MG63 (cell line): ENCODE measurements at places on chromosomes 1 and 21. TPM values are rescaled to one million over a fixed set of nuclear protein-coding genes. Genes with fewer than 3 reads are reported as not detected.

DARS2 gene
- total RNA-seq: 25.8 and 38.4 TPM in 2 replicates

OR2L13 gene
- total RNA-seq: not detected in 2 replicates

GREM2 gene
- total RNA-seq: 0.63 and 1.5 TPM in 2 replicates

KRTAP19-3 gene
- total RNA-seq: not detected in 2 replicates

IL23R gene
- not detected in 2 replicates for total RNA-seq

FAM167B gene
- 0.30 TPM in 1 of 2 replicates, not detected in the other for total RNA-seq

SPRR1A gene
- total RNA-seq: not detected in 2 replicates

NCMAP gene
- total RNA-seq: not detected in 2 replicates

SH2D1B gene
- not detected in 2 replicates for total RNA-seq

DHRS3 gene
- total RNA-seq: 229 and 317 TPM in 2 replicates

GJB3 gene
- total RNA-seq: not detected in 2 replicates

BRINP2 gene
- not detected in 2 replicates for total RNA-seq

PGLYRP4 gene
- not detected in 2 replicates for total RNA-seq

TAS1R3 gene
- not detected in 2 replicates for total RNA-seq

CFHR2 gene
- total RNA-seq: not detected in 2 replicates

TTC22 gene
- total RNA-seq: not detected in 2 replicates

CNKSR1 gene
- total RNA-seq: not detected in 2 replicates

UTS2 gene
- total RNA-seq: not detected in 2 replicates

EIF4G3 gene
- 16.0 and 23.3 TPM in 2 replicates for total RNA-seq

IL24 gene
- total RNA-seq: not detected in 2 replicates

GJA5 gene
- total RNA-seq: not detected in 2 replicates

RYR2 gene
- total RNA-seq: 0.12 and 0.26 TPM in 2 replicates

DTL gene
- total RNA-seq: 35.1 and 36.7 TPM in 2 replicates

MYOCOS gene
- not detected in 2 replicates for total RNA-seq

CD1E gene
- total RNA-seq: not detected in 2 replicates

RNU1-4 gene
- not detected in 2 replicates for total RNA-seq

LHX8 gene
- total RNA-seq: 0.79 TPM in 1 of 2 replicates, not detected in the other

PDZK1 gene
- total RNA-seq: not detected in 2 replicates

HRNR gene
- not detected in 2 replicates for total RNA-seq

CTPS1 gene
- 48.3 and 53.4 TPM in 2 replicates for total RNA-seq

FAM110D gene
- 0.07 TPM in 1 of 2 replicates, not detected in the other for total RNA-seq

PRRX1 gene
- total RNA-seq: 0.27 and 1.2 TPM in 2 replicates

TPTE gene
- not detected in 2 replicates for total RNA-seq

SDF4 gene
- total RNA-seq: 93.0 and 126 TPM in 2 replicates
